ENCODE measurements at places on chromosomes 11 and 22.

DNA sequence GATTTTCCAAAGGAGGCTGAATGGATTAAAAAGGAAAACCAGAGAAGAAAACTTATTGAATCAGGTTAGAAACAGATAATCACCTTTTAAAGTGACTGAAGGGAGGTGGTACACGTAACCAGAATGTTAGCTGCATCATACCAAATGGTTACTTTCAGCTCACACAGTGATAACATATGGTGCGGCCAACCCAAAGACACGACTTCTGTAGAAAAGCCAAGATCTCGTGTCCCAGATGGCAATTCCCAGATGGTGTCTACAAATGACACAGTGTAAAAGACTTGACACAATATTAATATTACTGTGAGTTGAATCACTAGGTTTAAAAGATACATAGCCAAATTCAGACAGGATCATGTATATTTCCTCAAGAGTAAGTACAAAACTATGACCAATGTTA is 5.2 kb downstream of the PPP2R1B start:
- no peak for DNase-seq

DNA sequence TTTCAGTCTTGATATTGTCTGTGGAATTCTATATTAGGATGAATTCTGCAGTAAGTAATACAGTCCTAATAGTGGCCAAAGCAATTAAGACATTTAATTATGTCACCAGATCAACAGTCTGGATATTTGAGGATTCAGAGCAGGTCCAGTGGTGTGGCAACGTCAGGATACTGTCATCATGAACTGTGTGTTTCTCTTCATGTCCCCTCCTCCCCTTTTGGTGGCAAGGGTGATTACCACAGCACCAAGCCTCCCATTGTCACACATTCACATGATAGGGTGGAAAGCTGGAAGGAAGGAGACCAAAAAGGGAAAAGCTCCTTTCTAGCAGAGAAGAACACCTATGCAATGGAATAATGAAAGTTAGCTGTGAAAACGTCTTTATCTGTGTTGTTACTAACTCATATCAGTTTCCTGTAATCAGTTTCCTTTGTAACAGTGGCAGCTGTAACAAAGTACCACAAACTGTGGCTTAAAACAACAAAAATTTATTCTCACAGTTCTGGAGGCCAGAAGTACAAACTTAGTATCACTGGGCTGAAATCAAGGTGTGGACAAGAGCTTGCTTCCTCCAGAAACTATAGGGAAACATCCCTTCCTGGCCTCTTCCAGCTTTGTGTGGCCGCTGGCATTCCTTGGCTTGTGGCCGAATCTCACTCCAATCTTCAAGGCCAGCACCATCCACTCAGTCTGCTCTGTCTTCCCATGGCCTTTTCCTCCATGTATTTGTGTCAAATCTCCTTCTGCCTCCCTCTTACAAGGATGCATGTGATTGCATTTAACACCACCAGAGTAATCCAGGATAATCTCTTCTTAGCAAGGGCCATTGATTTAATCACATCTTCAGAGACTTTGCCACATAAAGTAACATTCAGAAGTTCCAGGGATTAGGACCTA is 6.5 kb upstream of the RBM14 start:
- DNase-seq = no peak

- no peak for DNase-seq
Observed at GRCh38 chr11:119016216-119017009, 1.7 kb downstream of the RPS25 start.

GRCh38 chr22:42946546-42947198 is 68.3 kb downstream of the PACSIN2 start:
- no peak for DNase-seq

- DNase-seq = no peak
Observed at GRCh38 chr11:44257338-44258189, 52.4 kb downstream of the ALX4 start.

- DNase-seq = no peak
Observed at GRCh38 chr11:64890522-64890939, 12.1 kb upstream of the EHD1 start.

GRCh38 chr11:99244613-99245012 is 223.9 kb downstream of the CNTN5 start:
- no peak for DNase-seq
